ENCODE measurements at places on chromosomes 7 and 10.

DNA sequence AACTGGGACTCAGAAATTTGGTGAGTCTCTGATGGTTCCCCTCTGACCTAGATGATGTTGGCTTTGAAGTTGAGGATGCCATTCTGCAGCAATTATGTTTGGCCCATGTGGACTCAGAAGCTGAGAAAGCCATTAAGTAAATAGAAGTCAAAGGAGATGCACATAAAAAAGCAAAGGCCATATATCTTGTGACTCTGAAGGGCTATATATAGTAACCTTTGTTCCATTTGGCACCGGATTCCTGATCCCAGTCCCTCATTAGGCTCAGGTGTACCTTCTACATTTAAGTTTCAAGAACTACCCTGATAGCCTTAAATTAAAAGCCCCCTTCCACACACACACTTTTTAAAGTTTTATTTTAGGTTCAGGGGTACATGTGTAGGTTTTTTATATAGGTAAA is 50.0 kb upstream of the PDK4 start:
- DNase-seq, result no peak

- DNase-seq, result no peak
These were observed 183.4 kb downstream of the MACC1 start for GRCh38 chr7:20033621-20034400.

DNA sequence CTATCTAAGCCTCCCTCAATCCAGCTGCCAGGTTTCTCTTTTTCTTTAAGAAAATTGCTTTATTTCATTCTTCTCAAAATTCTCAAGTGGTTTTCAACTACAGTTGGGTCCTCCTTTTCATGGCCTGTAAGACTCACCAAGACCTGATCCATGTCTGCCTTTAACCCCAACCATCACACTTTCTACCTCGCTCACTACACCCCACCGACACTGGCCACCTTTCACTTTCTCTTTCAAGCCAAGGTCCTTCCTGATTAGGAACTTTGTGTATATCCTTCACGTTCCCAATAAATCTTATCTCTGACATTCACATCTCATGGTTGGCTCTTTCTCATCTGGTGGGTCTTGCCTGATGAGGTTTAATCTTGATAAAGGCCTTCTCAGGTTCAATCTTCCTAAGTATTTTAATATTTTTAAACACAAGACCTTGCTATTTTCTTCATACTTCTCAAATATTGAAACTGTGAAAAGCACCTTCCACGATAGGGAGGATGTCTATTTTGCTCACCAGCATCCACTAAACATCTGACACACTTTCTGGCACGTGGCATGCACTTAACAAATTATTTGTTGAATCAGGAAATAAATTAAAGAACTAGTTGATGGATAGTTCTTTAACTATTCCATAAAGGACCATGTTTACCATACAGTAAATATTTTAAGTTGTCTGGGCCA is 624.8 kb downstream of the GRID1 start:
- no peak for DNase-seq

GRCh38 chr10:71494980-71495381 is 98.3 kb downstream of the CDH23 start:
- DNase-seq, result no peak

GRCh38 chr7:150738092-150738491 is 874 bp downstream of the GIMAP5 start:
- DNase-seq, result no peak

GRCh38 chr10:17210361-17210760 is 8.9 kb upstream of the TRDMT1 start:
- no peak for DNase-seq

DNA sequence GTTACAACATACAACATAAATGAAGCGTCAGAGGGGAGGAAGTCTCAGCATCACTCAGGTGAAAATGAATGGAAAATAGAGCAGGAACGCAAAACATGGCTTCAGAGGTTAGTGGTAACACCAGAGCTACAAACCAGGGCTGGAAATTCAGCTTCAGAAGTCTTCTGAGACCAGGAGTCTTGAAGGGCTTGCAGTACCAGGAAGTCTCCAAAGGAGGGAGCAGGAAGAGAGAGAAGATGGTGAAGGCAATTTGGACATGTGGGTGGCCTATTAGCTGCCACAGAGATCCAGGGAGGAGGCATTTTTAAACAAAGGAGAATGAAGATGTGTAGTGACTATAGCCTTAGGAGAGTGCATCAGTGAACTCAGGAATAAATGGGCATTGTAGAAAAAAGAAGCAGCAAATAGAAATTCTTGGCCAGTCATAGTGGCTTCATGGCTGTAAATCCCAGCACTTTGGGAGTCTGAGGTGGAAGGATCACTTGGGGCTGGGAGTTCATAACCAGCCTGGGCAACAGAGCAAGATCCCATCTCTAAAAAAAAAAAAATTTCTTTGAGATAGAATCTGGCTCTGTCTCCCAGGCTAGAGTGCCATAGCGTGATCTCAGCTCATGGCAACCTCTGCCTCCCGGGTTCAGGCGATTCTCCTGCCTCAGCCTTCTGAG is 9.3 kb upstream of the TET1 start:
- DNase-seq, result no peak

DNA sequence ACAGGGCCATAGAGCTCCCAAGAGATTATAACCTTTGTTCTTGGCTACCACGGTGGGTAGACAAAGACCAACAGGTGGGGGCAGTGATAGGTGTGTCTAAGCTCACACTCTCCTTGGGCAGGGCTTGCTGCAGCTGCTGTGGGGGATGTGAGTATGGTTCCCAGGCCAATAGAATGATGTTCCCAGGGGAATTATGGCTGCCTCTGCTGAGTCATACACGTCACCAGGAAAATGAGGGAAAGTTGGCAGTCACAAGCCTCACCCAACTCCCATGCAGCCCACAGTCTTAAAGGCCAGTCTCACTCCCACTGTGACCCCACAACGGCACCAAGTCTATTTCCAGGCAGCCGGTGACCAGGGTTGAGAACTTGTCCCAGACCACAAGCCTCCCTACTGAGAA is 453.4 kb upstream of the PODXL start:
- no peak for DNase-seq

GRCh38 chr10:83289373-83289772 is 849.9 kb upstream of the GHITM start:
- DNase-seq, result no peak

GRCh38 chr10:48802611-48803071 is 118.0 kb downstream of the WDFY4 start:
- DNase-seq, result no peak

GRCh38 chr10:5685764-5686240 is 1.2 kb downstream of the TASOR2 start:
- DNase-seq, result no peak

GRCh38 chr7:149257146-149257545 is 4.8 kb upstream of the ZNF783 start:
- no peak for DNase-seq

DNA sequence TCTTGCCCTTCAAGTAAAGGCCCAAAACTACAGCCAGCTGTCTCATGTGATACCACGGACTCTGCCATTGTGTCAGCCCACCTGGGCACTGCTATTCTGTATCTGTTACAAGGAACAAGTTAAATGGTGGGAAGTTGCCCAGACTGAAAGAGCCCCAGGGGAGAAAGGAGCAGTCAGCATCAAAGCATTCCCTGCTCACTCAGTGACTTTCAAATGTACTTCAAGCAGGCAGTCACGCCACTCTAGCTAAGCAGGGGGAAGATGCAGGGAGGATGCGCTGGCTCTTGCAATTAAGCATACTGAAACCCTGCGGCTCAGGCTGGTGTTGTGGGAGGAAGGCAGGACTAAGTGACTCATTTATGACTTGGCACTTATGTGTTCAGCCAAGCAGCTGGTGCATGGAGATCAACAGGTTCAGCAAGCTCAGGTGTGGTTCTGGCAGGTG is 1249.6 kb downstream of the TYW1 start:
- DNase-seq, result no peak

- no peak for DNase-seq
These were observed 164.1 kb downstream of the PRKAG2 start for GRCh38 chr7:151712810-151713125.

DNA sequence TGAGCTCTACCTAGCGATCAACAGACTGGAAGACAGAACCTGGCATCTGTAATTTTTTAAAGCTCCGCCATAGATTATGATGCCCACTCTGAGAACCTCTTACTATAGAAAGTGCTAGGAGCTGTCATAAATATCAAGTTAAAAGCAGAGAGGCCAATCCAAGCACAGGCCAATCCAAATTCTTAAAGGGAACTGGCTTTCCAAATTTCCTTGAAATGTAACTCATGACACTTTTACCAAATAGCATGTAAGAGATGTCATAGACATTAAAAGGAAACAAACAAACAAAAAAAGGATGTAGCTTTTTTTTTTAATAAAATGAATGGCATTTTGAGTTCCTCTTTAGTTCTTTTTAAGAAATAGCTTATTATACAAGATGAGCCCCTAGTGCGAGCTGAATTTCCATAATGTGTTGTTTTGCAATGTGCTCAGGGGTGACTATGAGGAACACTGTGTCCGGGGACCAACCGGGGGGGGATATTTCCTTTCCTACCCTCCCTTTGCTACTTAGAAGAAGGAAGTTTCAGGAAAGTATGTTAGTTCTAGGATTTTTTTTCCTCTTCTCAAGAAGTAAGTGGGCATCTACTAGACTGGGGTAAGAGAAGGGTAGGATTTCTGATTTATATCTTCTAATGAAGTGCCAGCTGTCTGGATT is 23.7 kb upstream of the MRC1 start:
- no peak for DNase-seq

GRCh38 chr7:104938741-104939390 is 75.1 kb upstream of the KMT2E start:
- no peak for DNase-seq

DNA sequence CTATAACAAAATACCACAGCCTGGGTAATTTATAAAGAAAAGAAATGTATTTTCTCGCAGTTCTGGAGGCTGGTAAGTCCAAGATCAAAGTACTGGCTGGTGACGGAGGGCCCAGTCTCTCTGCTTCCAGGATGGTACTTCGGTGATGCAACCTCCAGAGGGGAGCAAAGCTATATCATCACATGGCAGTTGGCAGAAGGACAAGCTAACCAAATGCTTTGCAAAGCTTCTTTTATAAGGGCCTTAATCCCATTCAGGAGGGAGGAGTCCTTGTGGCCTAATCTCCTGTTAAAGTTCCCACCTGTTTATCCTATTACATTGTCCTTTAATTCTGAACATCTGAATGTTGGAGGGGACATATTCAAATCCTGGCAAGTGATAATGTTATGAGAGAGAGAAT is 134.1 kb upstream of the SP4 start:
- no peak for DNase-seq

DNA sequence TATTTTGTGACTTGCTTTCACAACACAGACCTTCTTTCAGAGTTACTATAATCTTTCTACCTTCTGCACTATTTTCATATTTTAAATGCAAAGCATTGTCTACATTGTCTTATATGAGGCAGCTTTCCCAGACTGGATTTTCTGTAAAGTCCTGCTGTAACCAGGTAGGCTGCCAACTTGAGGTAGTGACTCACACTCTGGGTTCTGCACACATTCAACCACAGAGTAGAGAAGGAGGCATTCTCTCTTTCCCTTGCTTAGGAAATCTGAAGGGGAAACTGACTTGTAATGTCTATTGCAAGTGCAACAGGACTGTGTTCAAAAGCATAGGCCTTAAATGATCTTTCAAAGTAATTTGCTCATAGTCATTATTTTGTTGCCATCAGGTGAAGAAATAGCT is 461.4 kb downstream of the GRM8 start:
- no peak for DNase-seq

GRCh38 chr7:35468606-35469005 is 214.7 kb upstream of the TBX20 start:
- no peak for DNase-seq

DNA sequence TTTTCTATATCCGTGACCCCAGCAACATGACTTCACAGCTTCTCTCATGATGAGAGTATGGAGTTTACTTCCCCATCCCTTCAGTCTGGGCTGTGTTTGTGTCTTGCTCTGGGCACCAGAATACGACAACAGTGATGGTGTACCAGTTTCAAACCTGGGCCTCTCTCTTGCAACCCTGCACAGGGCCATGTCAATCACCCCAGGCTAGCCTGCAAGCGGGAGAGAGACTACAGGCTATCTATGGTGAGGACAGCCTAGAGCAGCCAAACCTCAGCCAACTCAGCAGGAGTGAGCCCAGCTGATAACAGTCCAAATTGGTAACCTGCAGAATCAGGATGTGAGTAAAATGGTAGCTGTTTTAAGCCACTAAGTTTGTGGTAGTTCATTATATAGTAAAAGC is 235.8 kb downstream of the CHCHD3 start:
- DNase-seq, result no peak

DNA sequence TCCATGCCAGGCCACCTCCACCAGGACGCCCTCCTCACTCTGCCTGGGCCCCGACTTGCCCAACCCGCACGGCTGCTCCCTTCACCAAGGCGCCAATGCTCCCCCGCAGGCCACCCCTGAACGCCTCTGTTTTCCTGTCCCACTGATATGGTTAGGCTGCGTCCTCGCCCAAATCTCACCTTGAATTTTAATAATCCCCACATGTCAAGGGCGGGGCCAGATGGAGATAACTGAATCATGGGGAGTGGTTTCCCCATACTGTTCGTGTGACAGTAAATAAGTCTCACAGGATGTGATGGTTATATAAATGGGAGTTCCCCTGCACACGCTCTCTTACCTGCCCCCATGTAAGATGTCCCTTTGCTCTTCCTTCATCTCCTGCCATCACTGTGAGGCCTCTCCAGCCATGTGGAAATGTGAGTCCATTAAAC is 29.8 kb downstream of the RSU1 start:
- peak; percentile 14 for DNase-seq

DNA sequence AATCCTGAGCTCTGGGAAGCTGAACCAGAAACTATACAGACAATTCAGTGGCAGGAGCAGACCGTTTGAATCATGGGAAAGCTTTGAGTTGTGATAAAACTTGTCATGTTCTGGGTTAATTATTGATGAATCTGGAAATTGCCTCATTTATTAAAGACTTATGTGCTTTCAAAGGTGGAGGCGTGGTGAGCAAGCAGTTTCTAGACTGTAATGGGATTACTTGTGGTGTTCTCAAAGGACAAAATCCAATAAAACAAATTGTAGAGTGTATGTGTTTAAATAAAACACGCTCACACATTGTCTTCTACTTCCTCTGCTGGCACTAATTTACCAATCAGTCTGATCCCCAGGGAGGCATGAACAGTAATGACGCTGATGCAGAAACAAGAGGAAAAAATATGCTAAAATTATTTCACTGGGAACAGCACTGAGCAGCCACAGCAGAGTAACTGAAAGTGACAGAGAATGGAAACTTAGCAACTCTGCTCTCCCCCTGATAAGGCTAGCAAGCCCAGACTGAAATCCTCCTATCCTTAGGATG is 25.1 kb downstream of the PARD3 start:
- no peak for DNase-seq

GRCh38 chr10:95517536-95518454 is 43.4 kb downstream of the SORBS1 start:
- DNase-seq, result no peak

- DNase-seq, result no peak
These were observed 23.4 kb upstream of the ARID5B start for GRCh38 chr10:61877887-61878739.

GRCh38 chr10:9038146-9038714 is 983.7 kb downstream of the GATA3 start:
- no peak for DNase-seq

GRCh38 chr7:44765579-44766415 is 17.1 kb downstream of the ZMIZ2 start:
- no peak for DNase-seq

- DNase-seq, result peak; percentile 36
These were observed 67.5 kb downstream of the ATXN7L1 start for GRCh38 chr7:105808703-105809590.

All from stimulated activated CD8-positive, alpha-beta memory T cell treated with anti-CD3 and anti-CD28 coated beads, Interleukin-4, amount 100 ng/mL, for 1 hour (primary cell).